NCI-H187 treated with DMSO at 0.1 percent for 48 hours (cell line): ENCODE measurements at places on chromosomes 1 and 21.

GRCh38 chr1:84363019-84363418 is 35.3 kb upstream of the DNASE2B start:
- DNase-seq: peak; percentile 93

DNA sequence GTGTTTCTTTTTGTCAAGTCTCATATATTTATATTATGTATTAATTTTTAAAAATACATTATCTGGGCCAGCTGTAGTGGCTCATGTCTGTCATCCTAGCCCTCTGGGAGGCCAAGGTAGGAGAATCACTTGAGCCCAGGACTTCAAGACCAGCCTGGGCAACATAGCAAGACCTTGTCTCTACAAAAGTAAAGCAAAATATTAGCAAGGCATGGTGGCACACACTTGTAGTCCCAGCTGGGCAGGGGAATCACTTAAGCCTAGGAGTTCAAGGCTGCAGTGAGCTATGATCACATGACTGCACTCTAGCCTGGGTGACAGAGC is 189.1 kb downstream of the SMYD3 start:
- DNase-seq: no peak

DNA sequence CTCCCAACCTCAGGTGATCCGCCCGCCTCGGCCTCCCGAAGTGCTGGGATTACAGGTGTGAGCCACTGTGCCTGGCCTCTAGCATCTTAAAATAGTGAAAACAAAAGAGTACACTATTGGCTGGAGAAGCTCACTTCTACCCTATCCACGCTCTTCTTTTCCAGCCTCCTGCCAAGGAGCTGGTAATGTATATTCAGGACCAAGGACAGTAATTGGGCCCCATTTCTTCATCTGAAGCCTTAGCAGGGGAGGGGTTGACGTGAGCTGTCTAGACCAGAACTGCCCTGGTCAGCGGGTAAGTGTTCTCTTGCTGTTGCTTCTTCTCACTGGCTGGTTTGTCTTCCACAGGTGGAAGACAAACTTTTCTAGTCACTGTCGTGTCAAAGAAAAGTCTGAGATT is 70.2 kb downstream of the DNM3 start:
- DNase-seq: no peak

DNA sequence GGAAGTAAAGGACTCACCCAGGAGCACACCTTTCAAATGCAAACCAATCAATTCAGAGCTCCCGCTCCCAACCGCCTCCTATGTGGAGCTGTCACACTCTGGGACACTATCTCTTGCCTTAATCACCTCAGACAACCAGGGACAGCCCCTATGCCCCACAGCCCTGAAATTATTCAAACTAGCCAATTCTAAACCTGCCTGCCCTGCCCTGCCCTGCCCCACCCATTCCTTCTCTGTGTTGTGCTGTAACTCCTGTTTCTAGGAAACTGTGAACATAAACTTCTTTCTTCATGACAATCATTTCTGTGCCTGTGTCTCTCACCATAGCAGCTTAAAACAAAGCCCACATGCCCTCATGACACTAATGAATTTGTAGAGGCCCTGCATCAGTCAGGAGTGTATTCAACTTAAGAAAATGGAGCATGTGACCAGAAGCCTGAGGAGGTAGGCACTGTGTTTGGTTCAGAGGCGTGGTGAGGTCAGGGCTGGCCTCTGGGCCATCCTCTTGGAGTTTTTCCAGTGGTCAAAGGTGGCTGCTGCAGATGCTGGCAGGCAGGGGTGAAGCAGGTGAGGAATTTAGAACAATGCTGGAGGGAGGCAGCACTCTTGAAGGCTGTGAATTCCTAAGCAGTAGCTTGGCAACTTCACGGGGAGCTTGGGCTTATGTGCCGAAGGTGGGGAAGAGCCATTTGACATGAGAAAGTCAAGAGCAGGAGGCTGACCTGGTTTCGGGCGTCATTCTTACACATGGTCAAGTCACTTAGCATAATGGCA is 74.5 kb downstream of the RHOU start:
- DNase-seq: no peak

DNA sequence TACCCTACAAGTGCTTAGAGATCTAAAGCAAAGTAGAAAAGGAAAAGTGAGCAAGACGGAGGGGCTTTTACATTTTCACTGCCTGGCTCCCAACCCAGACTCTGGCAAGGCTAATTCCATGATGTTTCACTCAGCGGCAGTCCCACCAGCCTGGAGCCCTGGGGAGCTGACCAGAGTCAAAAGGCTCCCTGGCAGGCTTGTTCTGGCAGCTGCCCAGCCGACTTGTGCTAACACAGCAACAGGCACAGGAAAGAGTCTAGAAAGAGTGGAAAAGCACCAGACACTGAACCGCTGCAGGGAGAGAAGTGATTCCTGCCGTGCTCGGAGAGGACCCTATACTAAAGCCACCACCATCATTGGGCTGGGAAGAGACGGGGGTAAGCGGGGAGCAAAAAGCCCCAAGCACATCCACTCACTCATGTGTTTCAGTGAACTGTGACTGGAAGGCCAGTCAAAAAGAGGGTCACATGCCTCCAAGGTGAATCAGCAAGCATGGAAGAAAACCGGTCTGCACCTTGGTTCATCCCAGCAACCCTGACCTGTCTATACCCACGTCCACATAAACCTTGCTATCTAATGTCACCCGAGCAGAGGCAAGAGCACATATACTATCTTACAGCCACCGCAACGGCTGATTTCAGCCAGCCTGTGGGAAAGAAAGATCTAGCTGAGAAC is 8.0 kb downstream of the SMIM12 start:
- DNase-seq: no peak

- DNase-seq: no peak
Observed at GRCh38 chr1:195481293-195481692, 1126.9 kb downstream of the KCNT2 start.

- DNase-seq: no peak
Observed at GRCh38 chr1:156815307-156815826, 1.3 kb downstream of the SH2D2A start.

DNA sequence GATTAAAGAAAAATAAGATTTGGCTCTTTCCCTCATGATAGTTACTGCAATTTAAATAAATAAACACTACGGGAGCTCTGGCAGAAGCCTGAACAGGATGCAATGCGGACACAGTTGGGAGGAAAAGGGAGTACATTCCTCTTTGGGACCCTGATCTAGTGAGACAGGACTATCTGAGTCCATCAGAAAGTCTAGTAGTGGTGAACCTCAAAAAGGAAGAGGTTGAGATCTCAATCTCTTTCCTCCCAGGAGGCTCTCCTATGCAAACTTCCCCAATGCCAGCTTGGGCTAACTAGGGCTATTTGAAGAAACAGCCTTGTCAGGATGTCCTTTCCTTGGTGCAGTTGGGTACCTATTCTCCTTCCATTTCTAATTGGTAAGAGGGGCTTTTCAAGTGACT is 4.9 kb upstream of the ABCD3 start:
- no peak for DNase-seq

DNA sequence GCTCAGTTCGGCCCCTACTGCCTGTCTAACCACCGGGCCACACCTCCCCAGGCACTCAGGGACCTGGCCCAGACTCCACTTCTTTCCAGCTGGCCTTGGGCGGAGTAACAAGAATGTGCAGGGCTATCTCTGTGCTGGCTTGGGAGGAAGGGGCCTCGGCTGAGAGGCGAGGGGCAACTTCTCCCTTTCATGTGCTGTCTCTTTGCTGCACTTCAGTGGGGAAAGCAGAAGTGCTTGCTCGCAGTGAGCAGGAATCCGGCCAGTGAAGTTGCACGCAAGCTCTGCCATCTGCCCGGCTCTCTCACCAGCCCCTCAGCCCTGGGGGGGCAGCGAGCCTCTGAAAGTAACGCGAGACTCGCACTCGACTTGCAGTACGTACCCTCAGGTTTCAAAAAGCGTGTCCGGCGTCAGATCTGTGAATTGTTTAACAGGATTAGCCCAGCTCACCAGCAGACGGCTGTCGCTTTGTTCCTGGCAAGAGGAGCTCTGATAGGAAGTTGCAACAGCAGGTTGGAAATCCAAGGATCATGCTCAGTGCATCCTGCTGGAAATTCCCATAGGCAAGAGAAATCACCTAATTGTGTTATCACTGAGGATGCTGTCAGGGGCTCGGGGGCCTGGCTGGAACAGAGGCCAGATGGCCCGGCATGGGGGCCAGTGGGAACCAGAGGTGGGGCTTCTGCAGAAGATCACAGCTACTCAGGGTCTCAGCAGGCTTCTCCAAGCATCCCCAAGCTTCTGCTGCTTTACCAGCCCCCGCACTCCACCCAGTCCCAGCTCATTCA is 221.1 kb downstream of the NPHP4 start:
- no peak for DNase-seq

DNA sequence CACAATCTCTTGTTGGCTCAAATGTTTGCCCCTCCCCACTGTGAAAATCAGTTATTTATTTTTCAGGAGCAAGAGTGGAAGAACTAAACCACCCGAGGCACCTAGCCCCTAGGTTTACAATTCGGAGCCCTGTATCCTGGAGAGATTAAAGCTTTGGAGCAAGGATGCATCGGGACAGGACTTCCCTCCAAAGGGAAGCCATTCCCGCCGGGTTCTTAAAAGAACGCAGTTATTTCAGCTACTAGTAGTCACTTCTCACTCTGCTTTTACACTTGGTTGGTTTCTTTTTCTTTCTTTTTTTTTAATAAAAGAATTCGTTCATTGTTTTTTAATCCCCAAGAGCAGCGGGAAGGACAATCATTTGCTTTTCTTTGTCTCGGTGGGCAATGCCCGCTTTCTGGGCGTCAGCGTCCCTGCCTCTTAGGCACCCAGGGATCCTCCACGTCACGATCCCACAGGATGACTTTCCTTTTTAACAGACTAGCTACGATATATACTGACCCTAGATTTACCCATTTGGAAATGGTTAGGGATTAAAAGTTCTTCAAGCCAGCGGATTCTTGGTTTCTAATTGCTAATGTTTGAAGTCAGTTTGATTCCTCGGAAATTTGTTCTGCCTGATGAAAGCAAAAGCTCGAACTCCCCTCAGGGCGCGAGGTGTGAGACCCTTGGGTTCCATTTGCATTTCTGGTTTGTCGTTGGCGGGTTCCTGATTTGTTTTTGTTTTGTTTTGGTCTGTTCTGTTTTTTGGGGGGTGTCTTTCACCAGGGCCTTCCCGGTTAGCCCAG is 9.0 kb downstream of the TBX15 start:
- DNase-seq: no peak

GRCh38 chr1:149915429-149916192 is 2.0 kb downstream of the SV2A start:
- DNase-seq: no peak

DNA sequence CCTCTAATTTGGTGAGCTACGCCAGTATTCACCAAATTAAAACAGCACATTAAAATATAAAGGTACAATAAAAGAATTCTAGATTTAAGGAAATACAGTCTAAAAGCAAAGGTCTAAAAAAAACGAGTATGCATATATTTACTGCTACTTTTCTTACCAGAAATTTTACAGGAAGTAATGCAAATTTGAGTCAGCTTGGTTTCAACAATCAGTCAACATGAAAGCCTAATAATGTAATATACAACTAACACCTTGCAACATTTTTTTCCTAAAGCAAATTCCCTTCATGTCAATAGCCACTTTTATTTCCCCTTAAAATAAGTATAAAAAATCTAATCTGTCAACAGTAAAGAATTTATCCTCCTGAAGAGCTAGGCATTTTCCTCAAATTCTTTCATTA is 11.9 kb downstream of the PTP4A2 start:
- no peak for DNase-seq

DNA sequence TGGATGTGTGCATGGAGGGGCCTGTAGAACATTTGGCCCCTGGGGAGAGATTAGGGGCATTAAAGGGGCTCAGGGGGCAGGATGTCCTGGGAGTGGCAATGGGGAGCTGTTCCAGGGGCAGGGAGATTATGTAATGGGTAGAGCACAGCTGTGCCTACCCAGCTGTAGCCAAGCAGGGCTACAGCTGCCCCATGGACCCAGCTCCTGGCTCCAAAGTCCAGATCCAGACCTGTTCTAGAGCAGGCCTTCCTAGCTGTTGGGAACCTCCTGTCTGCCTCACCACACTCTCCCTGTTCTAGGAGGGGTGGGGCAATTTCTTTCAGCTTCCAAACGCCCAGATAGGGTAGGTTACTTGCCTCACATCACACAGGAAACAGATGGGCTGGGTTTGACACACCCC is 5.6 kb downstream of the RPS6KA1 start:
- no peak for DNase-seq

DNA sequence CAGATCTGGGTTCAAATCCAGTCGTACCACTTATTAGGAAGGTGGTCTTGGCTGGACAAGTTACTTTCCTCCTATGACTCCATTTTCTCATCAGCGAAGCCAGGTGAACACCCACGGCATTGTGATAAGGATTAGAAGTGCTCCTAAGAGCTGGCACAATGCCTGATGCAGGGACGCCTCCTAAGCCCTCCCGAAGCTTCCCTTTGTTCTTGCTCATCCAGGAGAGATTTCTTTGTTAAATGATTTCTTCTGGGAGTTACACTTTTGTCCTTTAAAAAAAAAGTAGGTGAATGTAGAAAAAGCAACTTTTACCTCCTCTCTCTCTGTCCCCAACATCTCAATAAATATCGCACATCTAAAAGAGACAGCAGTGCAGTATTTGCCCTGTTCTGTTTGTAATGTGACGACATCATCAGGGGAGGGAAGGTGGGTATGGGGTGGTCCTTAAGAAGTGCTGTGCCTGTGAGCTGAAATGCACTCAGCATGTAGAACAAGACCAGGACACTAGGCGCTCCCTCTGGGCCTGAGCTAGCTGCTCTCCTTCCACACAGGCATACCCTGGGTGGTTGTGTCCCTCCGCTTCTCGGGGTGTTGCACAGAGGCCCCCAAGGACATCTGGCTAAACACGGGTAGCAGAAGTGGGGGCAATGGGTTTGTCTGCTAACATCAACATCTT is 43.9 kb downstream of the SUSD4 start:
- no peak for DNase-seq

GRCh38 chr21:15718711-15719110 is 11.1 kb upstream of the USP25 start:
- DNase-seq: no peak

GRCh38 chr1:76764638-76765454 is 102.4 kb upstream of the ST6GALNAC5 start:
- DNase-seq: no peak

DNA sequence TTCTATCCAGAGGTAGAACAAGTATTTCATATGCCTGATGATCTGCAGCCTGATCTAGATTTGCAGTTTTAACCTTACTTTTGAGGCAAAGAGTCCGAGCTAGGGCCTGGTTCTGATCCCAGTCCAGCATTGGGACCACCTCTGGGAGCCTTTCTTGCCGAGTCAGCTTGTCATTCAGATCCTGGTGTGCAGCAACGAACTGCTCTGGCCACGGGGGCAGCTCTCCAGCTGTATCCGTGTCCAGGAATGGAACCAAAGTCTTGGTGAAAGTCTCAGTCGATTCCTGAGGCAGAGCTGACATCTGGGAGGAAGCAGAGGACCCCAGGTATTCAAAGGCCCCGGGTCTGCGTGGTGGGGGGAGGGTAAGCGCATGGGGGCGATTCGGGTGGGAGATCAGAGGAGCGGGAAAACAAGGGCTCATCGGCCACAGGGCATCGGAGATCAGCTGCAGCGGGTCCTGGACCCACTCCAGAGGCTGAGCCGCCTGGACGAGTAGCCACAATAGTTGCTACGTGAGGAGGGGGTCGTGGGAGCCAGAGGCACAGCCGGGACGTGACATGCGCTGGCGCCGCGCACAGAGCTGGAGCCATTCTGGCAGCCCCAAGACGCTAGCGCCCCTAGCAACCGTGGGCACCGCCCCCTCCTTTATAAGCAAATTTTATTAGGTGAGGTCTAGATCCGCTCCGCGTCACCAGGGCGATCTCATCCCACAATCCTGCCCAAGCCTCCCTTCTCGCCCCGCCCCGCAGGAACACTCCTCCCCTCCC is 32.4 kb upstream of the BSDC1 start:
- no peak for DNase-seq
